Activated T-helper 1 cell treated with anti-CD3 and anti-CD28 coated beads, Interleukin-2, amount 50 U/mL, for 16 hours (primary cell): ENCODE measurements at places on chromosomes 3 and 15.

DNA sequence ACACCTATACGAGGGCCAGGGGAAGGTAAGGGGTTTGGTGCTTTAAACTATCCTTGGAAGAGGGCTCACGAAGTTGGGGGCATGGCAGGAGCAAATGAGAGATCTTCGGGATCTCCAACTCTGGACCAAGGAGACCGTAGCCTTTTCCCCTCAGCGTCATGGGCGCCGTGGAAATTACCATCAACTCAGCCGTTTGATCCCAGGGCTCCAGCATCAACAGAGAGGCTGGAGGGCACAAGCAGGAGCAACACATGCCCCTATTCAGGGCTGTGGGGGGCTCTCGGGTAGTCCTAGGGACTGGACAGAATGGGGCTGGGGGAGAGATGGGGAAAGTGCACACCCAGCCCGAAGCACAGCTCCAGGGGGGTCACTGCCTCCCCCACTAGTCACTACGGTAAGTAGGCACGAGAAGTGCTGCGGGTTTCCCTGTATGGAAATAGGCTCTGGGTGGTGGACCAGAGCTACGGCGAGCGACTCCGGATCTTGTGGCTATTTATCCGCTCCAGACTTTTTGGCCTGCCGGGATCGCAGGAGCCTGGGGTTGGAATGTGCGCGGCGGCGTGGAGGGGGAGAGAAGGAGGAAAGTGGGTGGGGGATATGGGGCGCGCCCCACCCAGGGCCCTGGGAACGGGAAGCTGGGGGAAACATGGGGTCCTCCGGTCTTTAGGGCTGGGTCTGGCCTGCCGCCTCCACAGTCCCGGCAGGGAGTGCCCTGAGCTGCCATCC is 539 bp upstream of the LAMB2 start:
- DNase-seq: no peak

GRCh38 chr15:43274136-43274535 is 7.4 kb upstream of the TGM5 start:
- no peak for DNase-seq

- no peak for DNase-seq
Measured at GRCh38 chr3:110069761-110070160, 732.4 kb upstream of the DPPA4 start.

GRCh38 chr15:37031198-37031597 is 69.2 kb downstream of the MEIS2 start:
- no peak for DNase-seq

- DNase-seq: no peak
Measured at GRCh38 chr3:66592927-66593625, 92.3 kb upstream of the LRIG1 start.

GRCh38 chr3:58528629-58529028 is 8.4 kb downstream of the ACOX2 start:
- DNase-seq: no peak

- no peak for DNase-seq
Measured at GRCh38 chr15:60507596-60508424, 28.9 kb upstream of the ICE2 start.

DNA sequence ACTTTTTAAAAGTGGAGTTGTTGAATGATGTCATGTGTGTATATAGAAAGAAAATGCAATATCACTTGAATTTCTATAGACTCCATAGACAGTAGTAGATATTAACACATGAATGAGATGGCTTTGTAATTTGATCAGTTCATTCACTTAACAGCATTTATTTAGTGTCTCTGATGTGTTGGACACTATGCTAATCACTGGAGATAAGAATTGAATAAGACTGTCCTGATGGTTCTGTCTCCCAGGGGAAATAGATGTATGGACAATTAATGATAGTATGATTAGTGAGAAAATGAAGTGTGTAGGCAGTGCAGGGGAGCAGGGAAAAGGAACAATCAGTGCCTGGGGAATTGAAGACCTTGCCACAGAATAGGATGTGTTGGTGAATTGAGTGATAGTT is 72.9 kb downstream of the RIOX2 start:
- DNase-seq: no peak

DNA sequence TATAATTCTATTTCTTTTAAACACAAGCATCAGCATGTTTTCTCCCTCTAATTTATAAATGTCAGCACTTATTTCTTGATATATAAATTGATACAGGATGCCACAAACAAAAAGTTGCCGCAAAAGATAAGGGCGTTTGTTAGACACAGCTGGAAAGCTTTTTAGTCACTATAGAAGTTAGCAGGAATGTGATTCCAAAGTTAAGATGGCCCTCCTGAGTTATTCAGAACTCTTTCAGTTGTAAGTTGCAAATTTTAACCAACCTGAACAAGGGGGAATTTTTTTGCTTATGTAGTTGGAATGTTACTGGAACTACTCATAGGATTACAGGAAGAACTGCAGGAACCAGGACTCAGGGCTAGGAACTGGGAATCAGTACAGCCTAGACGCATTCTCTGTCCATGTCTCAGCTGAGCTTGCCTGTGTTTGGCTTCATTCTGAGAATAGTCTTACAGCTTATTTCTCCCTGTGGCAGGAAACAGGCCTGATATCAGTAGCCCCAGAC is 166.3 kb downstream of the VGLL4 start:
- no peak for DNase-seq

GRCh38 chr3:38397320-38397719 is 50.7 kb downstream of the XYLB start:
- no peak for DNase-seq
